Activated T-helper 1 cell treated with anti-CD3 and anti-CD28 coated beads, Interleukin-12 subunit alpha, Interleukin-12 subunit beta, Interleukin-2, Interleukin-4 antibody, amounts not matched to agents 30 ng/mL and 10 ng/mL and 1 ng/mL, durations not matched to agents 14 hours and 24 hours and 36 hours (primary cell): ENCODE measurements at places on chromosomes 7 and 10.

- no peak for DNase-seq
Measured at GRCh38 chr7:114943953-114944744, 22.3 kb downstream of the MDFIC start.

DNA sequence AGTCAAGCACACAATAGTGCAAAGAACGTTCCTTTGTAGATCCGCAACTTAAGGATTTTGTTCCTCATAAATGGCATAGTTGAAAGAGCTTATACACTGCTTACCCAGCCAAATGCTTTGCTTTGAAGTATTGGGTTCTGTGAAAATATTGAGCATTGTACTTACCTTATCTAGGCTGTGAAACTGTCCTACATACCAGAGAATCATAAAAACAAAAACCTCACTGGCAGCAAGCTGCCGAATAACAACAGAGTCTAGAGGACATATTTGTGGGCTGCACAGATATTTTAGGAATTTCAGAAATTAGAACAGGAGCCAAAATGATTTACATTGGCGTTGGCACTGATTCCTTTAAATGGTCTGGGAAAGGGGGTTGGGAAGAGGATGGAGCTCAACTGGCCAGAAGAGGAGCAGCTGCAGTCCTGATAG lies 174.8 kb downstream of the RTKN2 start:
- DNase-seq = no peak

- DNase-seq = no peak
Measured at GRCh38 chr7:43362652-43363034, 220.3 kb upstream of the STK17A start.

GRCh38 chr7:54015251-54015650 lies 526.9 kb upstream of the VSTM2A start:
- DNase-seq = no peak

DNA sequence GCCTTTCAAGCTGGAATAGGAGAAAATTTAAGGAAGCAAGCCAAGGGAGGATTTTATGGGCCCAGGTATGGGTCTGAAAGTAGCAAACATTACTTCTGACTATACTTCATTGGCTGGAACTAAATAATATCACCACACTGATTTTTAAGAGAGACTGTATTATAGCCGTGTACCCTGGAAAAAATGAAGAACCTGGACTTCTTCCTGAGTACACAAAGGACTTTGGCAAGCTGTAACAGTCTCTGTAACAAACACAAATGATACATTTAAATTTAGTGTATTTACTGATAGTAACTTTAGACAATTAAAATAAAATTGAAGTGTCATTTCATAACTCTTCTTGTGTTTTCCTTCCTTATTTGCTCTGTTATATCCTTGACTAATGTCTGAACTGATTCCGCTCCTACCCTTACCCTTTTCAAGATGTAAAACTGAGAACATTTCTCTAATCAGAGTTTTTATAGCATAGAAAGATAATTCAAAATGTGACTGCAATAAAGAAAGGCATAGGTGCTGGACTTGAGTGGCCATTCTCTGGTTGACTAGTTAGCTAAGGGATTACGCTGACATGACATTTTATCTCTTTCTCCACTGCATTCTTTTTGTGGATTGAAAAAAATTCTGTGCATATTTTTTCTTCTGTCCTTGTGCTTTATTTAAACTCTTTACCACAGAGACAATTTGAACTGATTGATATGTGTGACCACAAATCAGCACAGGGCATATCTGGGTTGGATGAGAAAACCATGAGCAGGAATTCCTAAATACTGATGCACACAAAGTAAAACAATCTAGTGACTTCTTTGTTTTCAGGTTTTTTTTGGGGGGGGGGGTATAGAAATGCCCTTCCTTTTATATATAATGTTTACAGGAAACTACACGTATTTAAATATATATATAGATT lies 349.7 kb downstream of the MDFIC start:
- DNase-seq = no peak

- DNase-seq = no peak
Measured at GRCh38 chr10:75170215-75170614, 40.4 kb upstream of the VDAC2 start.

DNA sequence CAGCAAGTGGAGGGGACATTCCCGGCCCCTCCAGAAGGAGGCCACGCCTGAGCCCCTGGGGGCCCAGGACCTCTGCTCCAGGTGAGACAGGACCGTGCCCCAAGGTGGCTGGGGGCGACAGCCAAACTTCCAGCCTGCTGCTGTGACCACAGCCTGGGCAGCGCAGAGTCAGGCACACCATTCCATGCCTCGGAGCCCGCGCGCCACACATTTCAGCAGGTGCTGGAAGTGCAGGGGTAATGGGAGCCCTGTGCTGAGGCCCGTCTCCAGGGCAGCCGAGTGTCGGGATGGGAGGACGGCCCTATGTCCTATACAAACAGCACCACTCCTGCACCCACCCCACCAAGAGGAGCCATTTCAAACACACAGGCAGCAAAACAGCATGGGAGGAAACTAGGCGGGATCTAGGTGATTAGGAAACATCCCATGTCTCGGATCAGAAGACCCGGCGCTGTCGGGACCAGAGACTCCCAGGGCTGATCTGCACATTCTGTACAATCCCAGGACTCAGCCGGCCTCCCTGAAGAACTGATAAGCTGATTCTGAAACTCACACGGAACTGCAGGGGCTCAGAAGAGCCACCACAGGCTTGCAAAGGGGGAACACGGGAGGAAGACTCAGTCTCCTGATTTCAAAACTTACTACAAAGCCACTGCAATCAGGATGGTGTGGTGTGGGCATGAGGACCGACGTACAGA lies 272.3 kb downstream of the ELFN1 start:
- no peak for DNase-seq

- no peak for DNase-seq
Measured at GRCh38 chr7:47386273-47386835, 195.6 kb downstream of the TNS3 start.

GRCh38 chr7:113371416-113372043 lies 253.2 kb upstream of the SMIM30 start:
- no peak for DNase-seq

- no peak for DNase-seq
Measured at GRCh38 chr7:48471196-48471595, 299.9 kb downstream of the ABCA13 start.
